ENCODE measurements at places on chromosomes 5 and 9.
A peak's percentile ranks its signal among the peaks of the same experiment; 100 is the strongest.

DNA sequence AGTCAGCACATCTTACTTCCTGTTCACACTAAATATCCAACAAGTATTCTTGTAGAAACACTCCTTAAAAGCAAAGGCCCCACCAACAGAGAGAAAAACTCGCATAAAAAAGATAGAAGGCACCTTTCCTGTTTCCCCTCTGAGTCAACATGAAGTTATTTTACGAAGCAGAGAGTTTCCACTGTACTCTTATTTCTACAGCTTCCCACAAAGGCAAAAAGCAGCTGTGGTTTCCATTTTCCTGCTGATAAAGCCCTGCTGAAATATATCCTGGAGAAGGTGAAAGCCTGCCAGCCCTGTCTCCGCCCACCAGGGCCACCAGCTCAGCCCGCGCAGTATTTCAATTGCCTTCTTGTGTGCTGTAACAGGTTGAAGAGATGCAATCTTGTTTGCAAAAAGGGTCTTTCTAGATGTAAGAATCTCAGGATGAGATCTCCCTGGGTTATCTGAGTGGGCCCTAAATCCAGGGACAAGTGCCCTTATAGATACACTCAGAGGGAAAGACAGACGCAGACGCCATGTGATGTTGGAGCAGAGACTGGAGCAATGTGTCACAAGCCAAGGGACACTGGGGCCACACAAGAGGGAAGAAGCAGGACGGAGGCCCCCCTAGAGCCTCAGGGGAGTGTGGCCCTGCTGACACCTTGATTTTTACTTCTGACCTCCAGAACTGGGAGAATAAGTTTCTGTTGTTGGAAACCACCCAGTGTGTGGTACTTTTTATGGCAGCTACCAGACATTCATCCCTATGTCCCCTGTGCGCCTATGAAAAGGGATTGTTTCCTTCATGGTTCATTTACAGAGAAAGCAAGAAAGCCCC, 19.9 kb downstream of the SEMA4D start:
- DNase-seq: peak; percentile 10

DNA sequence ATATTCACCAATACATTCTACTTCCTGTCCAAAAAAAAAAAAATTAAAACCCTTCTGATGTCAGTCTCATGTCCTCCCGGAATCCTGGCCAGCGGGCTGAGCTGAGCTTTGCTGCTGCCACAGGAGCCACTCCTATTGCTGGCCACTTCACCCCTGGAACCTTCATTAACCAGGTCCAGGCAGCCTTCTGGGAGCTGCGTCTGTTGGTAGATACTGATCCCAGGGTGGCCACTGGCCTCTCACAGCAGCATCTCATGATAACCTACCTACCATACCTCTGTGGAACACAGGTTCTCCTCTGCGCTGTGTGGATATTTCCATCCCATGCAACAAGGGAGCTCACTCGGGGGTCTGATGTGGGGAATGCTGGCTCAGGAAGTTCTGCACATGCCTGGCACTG, 21.0 kb upstream of the NPM1 start:
- no peak for DNase-seq

GRCh38 chr9:114364134-114365041, 23.4 kb downstream of the AKNA start:
- peak; percentile 65 for DNase-seq

DNA sequence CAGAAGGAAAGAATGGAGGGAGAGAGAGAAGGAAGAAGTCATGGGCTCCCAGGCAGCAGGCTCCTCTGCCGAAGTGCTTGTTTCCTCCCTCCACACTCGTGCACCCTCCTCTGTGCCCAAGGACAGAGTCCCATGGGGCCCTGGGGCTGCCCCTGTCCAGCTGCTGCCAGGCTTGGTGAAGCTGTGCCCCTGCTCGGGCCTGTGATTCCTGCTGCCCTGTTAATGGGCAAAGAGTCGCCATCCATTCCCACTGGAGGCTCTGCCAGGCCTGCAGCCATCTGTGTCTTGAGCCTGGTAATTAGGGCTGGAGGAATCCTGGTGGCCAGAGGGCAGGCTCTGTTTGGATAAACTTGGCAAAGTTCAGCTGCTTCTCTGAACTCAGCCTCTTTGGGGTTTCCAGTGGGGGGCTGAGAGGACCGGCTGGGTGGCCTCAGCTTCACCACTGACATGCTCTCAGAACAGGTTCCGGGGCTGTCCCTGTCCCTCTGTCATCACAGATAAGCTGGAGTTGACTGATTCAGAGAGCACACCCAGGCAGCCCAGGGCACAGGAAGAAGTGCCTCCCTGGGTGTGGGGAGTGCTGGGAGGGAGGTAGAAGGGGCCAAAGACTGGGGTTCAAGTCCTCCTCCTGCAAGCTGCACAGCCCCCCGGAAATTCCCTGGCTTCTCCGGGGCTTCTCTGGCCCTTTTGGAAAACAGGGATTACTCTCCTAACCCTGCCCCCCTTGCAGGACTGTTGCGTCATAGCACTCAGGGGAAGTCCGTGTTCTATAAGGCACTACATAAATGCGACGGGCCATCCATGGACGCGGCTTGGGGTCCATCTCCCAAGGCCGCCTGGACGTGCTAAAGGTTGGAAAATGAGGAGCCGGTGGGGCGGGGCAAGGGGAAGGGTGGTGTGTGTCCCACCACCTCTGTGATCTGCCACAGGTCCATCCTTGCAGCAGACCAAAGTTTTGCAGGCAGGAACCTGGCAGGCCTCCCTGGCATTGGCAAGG, 154.8 kb downstream of the PAX5 start:
- no peak for DNase-seq

DNA sequence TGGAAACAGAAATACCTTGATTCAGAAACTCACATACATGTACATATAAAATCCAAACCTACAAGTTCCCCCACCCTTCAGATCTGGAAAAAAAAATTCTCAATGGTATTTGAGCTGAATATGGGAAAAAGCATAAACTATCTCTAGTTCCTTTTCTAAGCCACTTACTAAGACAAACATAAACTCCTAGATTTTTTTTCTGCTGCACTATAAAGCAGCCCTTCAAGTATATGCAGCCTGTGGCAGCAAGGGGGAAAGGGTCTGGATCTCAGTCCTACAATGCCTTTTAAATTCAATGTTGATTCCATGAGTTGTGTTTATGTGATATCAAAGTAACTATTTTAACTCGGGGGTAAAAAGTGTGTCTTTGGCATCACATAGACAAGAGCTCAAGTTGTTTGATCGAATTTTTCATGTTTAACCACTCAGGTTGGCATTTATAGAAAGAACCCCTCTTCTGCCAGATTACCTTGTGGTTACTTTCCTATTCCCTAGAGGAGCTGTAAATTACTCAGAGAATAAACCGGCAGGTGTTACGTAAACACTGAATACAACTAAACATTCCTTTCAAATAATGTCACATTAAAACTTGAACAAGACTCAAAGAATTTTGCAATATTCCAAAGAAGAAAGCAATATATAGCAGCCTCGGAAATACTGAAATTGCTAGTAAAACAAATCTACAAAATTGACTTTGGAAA, 91.8 kb upstream of the FER start:
- no peak for DNase-seq

GRCh38 chr9:20606652-20607051, 15.6 kb downstream of the MLLT3 start:
- DNase-seq: no peak

DNA sequence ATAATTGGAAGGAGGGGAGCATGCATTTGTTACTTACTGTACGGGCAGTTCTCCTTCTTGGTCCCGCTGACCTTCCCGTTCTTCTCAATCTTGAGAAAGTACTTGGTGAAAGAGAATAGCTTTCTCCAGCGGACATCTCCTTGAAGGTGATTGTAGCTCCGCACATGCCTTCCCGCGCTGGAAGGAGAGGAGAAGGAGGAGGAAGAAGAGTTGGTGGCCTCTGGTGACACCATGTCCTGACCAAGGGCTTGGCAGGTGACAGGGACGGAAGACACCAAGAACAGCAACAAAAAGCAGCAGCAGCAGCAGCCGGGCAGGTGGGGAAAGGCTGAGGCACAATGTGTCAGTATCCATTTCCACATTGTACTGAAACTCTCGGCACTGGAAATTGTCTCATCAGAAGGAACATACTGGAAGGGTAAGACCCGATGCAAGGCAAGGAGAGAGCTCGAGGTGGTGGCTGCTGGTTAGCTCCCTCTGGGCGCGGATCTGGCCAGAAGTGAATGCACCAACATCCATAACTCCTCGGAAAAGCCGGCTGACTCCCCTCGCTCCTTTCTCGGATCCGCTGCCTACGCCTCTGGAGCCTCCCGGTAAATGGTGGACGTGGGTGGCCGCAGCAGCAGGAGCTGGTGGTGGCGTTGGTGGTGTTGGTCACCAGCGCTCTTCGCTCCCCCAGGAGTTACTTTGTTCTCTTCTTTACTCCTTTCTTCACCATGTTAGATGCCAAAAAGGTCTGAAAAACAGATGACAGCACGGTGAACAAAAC, 715 bp downstream of the FGF10 start:
- no peak for DNase-seq

DNA sequence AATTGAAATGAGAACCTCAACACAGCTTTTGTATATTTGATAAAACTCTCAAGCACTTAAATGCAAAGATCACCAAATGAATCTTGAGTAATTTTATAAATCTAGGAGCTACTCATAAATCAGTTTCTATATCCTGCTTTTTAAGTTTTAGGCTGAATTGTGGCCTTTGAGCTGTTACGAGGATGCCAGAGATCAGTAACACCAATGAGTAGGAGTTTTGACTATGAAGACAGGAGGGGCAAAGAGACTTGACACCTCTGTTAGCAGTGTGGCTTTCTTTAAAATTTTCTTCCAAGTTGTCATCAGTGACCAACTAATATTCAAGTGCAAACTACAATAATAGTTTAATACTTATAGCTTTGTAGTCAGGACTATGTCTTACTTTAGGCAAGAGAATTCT, 12.6 kb downstream of the PPIP5K2 start:
- no peak for DNase-seq

DNA sequence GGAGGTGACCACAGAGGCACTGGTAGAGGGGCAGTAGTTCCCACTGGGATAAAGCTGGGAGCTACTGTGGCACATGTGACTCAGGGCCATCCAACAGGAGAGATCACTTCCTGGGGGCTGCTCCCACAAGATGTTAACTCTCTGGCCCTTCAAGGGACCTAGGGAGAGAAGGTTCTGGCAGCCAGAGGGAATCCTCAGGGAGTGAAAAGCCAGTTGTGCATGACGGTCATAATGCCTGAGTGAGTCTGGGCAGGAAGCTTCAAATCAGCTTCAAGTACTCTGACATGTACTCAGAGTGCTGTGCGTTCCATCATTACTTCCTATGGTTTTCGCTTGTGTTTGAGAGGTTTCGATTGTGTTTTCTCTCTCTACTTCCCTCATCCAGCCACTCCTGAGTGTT, 388.5 kb downstream of the GABRG2 start:
- DNase-seq: no peak

- DNase-seq: no peak
These were observed 139.7 kb downstream of the GABBR2 start for GRCh38 chr9:98568909-98569469.

GRCh38 chr5:45578270-45578669, 117.9 kb downstream of the HCN1 start:
- DNase-seq: no peak

DNA sequence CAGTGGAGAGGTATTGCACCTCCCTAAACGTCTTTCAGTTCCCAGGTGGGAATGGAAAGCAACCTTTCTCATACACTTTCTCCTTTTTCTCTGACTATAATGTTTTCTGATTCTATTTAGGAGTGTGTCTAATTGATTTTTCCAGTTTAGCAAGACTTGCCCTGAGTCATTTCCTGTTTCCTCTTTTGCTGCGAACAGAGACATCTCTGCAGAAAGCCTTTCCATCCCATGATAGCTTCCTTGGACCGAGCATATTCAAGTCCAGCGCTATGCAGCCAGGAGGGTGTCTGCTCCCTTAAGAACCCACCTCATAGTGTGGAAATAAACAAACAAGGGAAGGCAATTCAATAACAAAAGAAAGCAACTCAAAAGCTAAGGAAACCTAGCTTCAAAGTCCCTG, 60.0 kb upstream of the CDH6 start:
- no peak for DNase-seq

DNA sequence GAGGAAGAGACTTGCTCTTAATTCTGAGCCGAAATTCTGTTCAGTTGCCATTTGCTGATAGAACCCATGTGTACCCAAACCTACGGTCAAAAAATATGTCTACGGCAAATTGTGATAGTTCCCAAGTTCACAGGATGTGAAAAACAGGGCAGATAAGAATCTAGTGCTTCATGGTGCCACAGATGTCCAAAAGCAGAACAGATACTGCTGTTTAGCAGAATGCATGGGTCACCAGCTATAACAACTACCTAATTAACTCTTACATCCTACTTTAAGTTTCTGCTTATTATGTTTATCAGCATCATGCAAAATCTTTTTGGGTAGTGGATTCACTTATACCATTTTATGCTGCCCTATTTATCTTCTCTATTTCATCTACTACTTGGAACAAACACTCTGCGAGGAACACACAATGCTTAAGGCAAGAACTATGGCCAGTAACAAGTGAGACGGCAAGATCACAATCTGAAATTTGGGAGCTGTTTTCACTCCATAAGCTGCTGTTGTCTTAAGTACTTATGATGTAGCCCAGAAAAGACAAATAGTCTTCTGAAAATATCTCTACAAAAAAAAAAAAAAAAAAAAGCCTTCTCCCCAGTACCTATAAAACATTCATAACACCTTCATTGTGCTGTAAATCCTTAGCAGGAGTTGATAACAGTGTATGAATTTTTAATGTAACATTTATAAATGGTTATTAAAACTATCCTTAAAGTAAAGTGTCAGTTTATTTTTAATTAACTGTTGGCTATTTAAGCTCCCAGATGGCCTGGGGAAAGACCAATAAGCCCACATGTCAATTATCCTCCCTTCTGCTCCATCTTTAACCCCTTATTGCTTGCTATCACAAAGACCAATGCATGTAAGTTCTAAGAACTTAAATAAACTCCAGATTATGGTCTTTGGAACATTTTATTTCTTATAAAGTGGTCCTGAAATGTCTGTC, 232.3 kb downstream of the TLR4 start:
- DNase-seq: no peak

DNA sequence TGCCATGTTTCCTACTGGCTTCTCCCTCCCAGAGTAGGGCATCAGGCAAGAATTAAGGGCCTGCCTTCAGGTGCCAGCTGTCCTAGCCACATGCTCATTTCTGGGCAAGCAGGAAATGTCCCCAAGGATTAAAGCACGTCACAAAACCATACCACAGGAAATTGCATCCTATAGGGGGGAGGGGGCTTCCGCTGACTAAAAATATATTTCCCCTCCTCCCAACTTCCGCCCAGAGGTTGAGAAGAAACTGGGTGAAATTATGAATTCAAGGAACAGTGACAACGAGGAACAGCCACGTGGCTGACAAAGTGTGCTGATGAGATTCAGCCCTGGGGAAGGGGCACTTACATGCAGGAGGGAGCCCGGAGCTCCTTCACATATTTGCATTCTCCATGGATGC, 4.1 kb downstream of the HBEGF start:
- DNase-seq: no peak

Measured in fibroblast of skin of left biceps (primary cell).